A549 treated with GW870086 at 1 μM for 4 hours (cell line): ENCODE measurements at places on chromosomes 7 and 10. TPM values are rescaled to one million over a fixed set of nuclear protein-coding genes. Genes with fewer than 3 reads are reported as not detected.

The OPN1SW gene
- total RNA-seq, result not detected in 5 replicates

The HPSE2 gene
- not detected in 5 replicates for total RNA-seq

The PPP3CB gene
- 14.4 to 18.8 TPM (median 16.5 TPM) in 5 replicates for total RNA-seq

The ASIC3 gene
- total RNA-seq, result 5.6 to 10.8 TPM (median 9.7 TPM) in 5 replicates

The OR2A5 gene
- total RNA-seq, result not detected in 5 replicates

The TACC2 gene
- total RNA-seq, result 76.2 to 94.9 TPM (median 91.9 TPM) in 5 replicates

The MYL10 gene
- not detected in 5 replicates for total RNA-seq

The WASL gene
- total RNA-seq, result 17.2 to 25.4 TPM (median 21.9 TPM) in 5 replicates

The PNLIP gene
- total RNA-seq, result not detected in 5 replicates

The PRPS1L1 gene
- not detected in 5 replicates for total RNA-seq

The FXYD4 gene
- total RNA-seq, result not detected in 5 replicates

The MET gene
- 61.4 to 87.3 TPM (median 81.1 TPM) in 5 replicates for total RNA-seq

The CALHM1 gene
- not detected in 5 replicates for total RNA-seq

The ANKRD30A gene
- total RNA-seq, result 0.31 to 1.2 TPM (median 0.57 TPM) in 5 replicates

The FAM13C gene
- 0.05 to 0.29 TPM (median 0.11 TPM) in 3 of 5 replicates, not detected in the others for total RNA-seq

The AQP1 gene
- 0.30 to 0.53 TPM (median 0.44 TPM) in 5 replicates for total RNA-seq

The NKX2-3 gene
- 0.07 to 0.08 TPM (median 0.08 TPM) in 3 of 5 replicates, not detected in the others for total RNA-seq

The NODAL gene
- not detected in 5 replicates for total RNA-seq

The TMEM176A gene
- not detected in 5 replicates for total RNA-seq

The ITIH2 gene
- total RNA-seq, result 0.23 to 0.42 TPM (median 0.31 TPM) in 5 replicates

The VWDE gene
- 0.31 to 0.76 TPM (median 0.57 TPM) in 5 replicates for total RNA-seq

The RAB19 gene
- total RNA-seq, result not detected in 5 replicates

The CROT gene
- total RNA-seq, result 5.3 to 7.9 TPM (median 6.8 TPM) in 5 replicates

The CALML3 gene
- total RNA-seq, result not detected in 5 replicates

The IGFBP3 gene
- 126 to 190 TPM (median 166 TPM) in 5 replicates for total RNA-seq

The BMPR1A gene
- total RNA-seq, result 16.7 to 27.3 TPM (median 25.7 TPM) in 5 replicates

The INMT gene
- total RNA-seq, result not detected in 5 replicates

The CTAGE4 gene
- total RNA-seq, result not detected in 5 replicates

The CNTNAP2 gene
- total RNA-seq, result 0.02 to 0.09 TPM in 2 of 5 replicates, not detected in the others

The GNA12 gene
- total RNA-seq, result 37.0 to 46.0 TPM (median 42.1 TPM) in 5 replicates

The IMPDH1 gene
- 101 to 128 TPM (median 118 TPM) in 5 replicates for total RNA-seq

The ADAP1 gene
- total RNA-seq, result 3.7 to 5.1 TPM (median 4.0 TPM) in 5 replicates

The ADO gene
- 15.6 to 22.6 TPM (median 22.3 TPM) in 5 replicates for total RNA-seq
